ENCODE measurements at places on chromosomes 12 and 14.

- no peak for DNase-seq
Observed at GRCh38 chr14:80456209-80456608, 244.9 kb upstream of the DIO2 start.

DNA sequence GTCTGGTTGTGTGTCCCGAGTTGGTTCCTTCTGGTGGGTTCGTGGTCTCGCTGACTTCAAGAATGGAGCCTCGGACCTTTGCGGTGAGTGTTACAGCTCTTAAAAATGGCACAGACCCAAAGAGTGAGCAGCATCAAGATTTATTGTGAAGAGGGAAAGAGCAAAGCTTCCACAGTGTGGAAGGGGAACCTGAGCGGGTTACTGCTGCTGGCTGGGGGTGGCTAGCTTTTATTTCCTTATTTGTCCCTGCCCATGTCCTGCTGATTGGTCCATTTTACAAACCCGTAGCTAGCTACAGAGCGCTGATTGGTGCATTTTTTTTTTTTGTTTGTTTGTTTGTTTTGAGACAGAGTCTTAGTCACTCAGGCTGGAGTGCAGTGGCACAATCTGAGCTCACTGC is 29.3 kb downstream of the FGF6 start:
- DNase-seq: no peak

DNA sequence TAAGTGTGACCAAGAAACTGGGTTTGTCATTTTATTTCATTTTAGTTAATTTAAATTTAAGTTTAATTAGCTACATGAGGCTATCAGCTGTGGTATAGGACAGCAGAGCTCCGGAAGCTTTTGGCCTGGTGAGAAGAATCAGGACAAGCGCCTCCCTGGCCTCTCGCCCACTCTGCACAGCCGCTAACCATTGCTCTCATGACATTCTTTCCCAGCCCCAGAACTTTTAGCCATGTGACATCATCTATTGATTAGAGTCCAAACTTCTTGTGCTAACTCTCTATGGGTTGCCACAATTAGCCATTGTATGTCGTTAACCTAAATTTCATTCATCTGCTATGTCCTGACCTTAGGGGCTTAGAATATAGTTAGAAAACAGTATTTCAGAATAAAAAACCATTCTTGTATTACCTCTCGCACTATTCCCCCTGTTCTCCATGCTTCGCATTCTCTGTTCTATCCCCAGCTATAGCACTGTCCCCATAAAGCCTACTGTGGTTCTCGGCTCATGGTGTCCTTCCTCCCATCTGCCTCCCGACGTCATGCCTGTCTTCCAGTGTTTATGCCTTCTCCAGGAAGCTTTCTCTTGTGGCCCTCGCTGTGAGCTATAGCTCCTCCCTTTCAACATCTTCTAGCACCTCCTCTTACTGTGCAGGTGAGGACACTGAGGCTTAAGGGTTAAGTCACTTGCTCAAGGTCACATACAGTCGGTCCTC is 23.5 kb downstream of the SSH1 start:
- DNase-seq: no peak

GRCh38 chr14:93970965-93971634 is 5.3 kb downstream of the ASB2 start:
- peak; percentile 76 for DNase-seq

GRCh38 chr12:122389677-122390076 is 32.8 kb downstream of the CLIP1 start:
- DNase-seq: no peak

DNA sequence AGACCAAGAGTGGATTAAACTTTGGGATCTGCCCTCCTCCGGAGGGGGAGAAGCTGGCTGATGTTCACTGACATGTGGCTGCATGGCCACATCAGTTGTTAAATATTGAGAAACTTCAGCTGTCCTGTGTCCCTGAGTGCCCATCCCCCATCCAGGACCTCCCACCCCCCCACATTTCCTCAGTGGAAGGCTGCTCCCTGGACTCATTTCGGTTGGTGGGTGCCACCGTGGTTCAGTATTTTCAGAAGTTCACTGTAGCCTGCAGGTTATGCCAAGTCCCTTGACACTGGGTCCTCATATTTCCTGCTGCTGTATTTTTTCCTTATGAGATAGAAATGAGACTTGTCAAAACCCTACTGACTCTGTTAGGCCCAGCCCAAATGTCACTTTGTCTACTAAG is 302.4 kb downstream of the CACNA1C start:
- DNase-seq: no peak

GRCh38 chr14:22539831-22540230 is 49.2 kb downstream of the DAD1 start:
- no peak for DNase-seq

DNA sequence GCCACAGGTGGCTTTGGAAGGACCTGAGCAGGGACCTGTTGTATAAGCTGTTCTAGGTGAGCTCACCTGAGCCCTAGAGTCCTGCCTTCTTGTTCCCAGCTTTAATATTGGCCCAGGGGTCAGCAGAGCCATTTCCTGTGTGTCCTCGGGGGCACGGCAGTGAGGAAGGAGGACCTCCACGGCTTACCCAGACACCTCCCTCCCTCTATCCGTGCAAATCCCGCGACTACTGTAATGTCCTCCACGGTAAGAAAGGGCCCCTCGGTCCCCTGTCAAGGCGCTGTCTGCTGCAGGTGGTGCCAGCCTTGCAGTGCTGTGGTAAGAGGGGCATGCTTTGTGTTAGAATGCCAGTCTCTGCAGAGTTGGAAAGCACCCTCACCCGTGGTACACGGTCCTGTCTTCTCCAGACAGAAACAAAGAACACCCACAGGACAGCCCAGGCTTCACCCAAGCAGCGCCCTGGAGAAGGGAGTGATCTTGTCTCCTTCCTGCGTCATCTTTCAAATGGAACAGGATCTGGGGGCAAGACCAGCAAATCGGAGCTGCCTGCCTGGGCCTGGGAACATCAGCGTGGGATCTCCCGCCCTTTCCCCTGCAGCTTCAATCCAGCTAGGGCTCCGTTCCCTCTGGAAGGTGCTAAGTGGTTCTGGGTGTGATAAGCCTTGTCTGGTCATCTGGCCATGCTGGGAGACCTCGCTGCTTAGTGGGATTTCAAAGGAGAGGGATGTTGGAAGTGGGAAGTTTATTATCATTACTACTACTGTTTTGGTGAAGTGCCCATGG is 20.2 kb upstream of the FZD10 start:
- no peak for DNase-seq

DNA sequence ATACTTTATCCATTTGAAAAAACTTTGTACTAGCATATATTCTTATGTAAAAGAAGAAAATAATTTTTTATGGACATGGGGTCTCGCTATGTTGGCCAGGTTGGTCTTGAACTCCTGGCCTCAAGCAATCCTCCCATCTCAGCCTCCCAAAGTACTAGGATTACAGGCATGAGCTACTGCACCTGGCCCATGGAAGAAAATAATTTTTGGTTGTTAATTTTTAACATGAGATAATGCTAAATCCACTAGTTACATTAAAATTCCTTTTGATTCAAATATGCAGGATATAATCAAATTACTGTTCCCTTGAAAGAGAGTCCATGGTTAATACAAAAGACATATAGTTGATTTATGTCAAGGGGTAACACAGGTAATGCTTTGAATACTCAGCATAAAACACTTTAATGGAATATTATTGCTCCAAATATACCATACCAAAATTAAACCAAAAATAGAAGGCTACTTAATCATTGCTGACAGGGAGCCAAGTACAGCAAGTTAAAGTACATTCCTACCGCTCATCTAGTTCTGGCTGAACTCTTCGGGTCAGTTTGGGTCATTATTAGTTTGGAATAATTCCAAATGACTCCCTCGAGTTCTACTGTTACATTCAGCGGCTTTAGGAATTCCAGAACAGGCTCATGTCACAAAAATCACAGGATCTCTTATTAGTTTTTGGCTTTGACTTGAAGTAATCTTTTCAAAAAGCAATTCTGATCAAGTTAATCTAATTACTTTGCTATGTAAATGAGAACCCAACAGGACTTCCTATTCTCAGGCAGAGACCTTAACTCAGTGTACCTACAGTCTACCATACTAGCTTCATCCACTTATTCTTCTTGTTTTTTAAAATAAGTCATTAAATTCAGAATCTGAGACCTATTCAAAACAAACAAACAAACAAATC is 6.1 kb downstream of the SOS2 start:
- DNase-seq: no peak

DNA sequence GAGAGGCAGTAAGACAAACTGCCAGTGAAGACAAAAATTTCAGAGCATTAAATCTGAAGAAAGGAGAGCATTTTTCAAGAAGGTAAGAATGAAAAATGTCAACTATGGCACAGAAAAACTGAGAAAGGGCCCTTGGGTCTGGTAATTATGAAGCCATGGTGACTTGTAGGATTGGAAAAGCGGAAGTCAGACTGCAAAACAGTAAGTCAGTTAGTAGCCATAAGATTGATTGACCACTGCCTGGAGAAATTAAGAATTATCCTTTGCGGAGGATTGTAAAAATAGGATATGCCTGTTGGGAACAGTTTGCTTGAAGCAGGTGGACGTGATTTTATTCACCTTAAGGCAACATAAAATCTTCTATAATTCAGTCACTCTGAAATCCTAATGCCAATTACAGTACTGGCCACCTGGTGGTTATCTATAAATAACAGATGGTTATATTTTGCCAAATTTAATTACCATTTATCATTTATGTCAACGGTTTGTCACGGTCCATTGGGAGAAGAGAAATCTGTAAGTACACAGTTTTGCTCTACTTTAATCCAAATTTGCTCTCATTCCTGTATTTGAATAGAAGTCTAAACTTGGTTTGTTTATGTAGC is 127.1 kb upstream of the CNTN1 start:
- DNase-seq: no peak

DNA sequence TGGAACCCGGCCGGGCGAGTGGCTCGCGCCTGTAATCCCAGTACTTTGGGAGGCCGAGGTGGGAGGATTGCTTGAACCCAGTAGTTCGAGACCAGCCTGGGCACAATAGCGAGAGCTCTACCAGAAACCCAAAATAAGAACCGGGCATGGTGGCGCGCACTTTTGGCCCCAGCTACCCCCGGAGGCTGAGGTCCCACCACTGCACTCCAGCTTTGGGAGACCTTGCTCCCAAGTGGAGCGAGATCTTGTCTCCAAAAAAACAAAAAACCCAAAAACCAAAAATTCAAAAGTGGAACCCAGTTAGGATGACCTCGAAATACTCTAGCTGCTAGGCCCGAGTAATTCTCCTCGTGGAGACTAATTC is 769 bp upstream of the VTI1B start:
- DNase-seq: no peak

DNA sequence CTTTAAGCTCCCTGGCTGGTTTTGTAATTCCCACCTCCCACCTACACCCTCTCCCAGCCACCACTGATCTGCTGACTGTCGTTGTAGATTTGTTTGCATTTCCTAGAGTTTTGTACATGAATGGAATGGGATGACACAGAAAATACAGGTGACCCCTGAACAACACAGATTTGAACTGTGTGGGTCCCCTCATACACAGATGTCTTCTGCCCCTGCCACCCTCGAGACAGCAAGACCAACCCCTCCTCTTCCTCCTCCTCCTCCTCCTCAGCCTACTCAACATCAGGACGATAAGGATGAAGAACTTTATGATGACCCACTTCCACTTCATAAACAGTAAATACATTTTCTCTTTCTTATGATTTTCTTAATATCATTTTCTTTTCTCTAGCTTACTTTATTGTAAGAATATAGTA is 28.8 kb downstream of the SYNE3 start:
- no peak for DNase-seq

GRCh38 chr14:20630340-20631022 is 11.0 kb downstream of the OR6S1 start:
- no peak for DNase-seq

DNA sequence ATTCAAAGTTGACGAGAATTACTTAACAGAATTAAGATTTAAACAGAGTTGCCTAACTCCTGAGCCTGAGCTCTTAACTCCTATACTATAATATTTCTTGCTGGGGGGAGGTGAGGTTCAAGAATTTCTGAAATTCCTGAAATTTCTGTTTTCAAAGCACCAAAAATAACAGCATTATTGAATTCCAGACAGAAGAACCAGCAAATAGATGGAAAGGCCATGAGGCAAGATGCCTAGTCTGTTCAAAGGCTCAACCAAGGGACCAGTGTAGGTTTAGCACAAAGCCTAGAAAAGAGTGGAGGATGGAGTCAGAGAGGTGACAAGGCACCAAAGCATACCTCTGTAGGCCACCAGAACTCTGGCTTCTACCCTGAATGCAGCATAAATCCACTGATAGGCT is 76.4 kb downstream of the PPP1R12A start:
- no peak for DNase-seq

DNA sequence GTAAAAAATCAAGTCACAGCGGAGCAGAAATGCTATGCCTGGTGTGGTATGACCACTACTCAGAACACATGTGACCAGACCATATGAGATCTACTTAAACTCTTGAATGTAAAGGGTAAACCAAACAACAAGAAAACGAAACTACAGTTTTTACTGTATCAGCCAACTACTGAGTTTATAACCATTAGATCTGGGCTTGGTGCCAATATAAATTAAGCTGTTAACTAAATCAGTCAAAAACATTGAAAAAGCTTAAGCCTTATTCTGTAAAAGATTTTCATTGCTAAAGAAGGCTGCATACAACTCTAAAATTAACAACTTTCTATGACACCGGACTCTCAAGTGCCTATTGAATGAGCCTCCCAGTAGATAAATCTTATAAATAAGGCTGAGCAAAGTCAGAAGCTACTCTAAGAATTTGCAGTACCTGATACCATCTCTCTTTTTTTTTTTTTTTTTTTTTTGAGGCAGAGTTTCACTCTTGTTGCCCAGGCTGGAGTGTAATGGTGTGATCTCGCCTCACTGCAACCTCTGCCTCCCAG is 35.4 kb downstream of the SPTLC2 start:
- no peak for DNase-seq

GRCh38 chr14:22099942-22100763 is 426.5 kb upstream of the OR4E1 start:
- no peak for DNase-seq

GRCh38 chr14:90593254-90594040 is 196.6 kb downstream of the CALM1 start:
- no peak for DNase-seq

- no peak for DNase-seq
Observed at GRCh38 chr12:131092901-131093603, 139.3 kb downstream of the ADGRD1 start.

DNA sequence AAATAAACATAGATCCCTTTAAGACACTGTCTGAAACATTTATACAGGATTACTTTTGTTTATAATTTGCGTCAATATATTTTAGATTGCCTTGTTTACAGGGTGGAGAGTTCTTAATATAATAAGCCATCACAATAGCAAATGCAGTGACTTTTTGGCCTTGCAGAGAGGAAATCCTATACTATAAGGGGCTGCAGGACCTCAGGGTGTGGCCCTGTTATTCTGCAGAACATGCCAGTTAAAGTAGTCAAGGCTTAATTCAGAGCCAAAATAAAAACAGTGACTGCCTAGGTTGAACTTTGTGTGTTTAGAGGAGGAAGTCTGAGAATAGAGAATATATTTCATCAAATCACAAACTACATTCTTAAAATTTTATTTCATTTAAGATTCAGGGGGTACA is 381.6 kb downstream of the DUSP6 start:
- no peak for DNase-seq

Measured in natural killer cell treated with Interleukin-12 subunit alpha and Interleukin-12 subunit beta and Interleukin-15 and Interleukin-18, amount 100 ng/mL, for 72 hours (primary cell).